ENCODE measurements at places on chromosomes 1 and 21. TPM values are rescaled to one million over a fixed set of nuclear protein-coding genes. Genes with fewer than 3 reads are reported as not detected.

The FAM76A gene
- total RNA-seq: 18.1 TPM

The EFNA3 gene
- total RNA-seq: 0.92 TPM

The LCE2B gene
- not detected for total RNA-seq

The KRTAP19-1 gene
- not detected for total RNA-seq

The OR10J1 gene
- not detected for total RNA-seq

The BTBD8 gene
- 8.1 TPM for total RNA-seq

The NUDC gene
- 30.1 TPM for total RNA-seq

The EPHB2 gene
- total RNA-seq: 21.4 TPM

The EDN2 gene
- 5.1 TPM for total RNA-seq

The CTH gene
- 1.0 TPM for total RNA-seq

The REN gene
- not detected for total RNA-seq

The STUM gene
- 7.4 TPM for total RNA-seq

The CRNN gene
- total RNA-seq: 26.0 TPM

The TSSK3 gene
- not detected for total RNA-seq

The OR10Z1 gene
- not detected for total RNA-seq

The VCAM1 gene
- total RNA-seq: 40.3 TPM

The RIPPLY3 gene
- 0.72 TPM for total RNA-seq

The TAL1 gene
- 3.6 TPM for total RNA-seq

The VAMP4 gene
- total RNA-seq: 10.9 TPM

The NPL gene
- 3.4 TPM for total RNA-seq

The XCL1 gene
- total RNA-seq: not detected

The CFHR3 gene
- total RNA-seq: 0.51 TPM

The CACNA1S gene
- total RNA-seq: 74.9 TPM

The CD1B gene
- not detected for total RNA-seq

The NHLH1 gene
- not detected for total RNA-seq

The BARHL2 gene
- total RNA-seq: not detected

The TCHH gene
- total RNA-seq: not detected

The RGS4 gene
- total RNA-seq: 3.9 TPM

All from tongue (tissue), 3 donors.